ENCODE measurements at places on chromosomes 16 and 17. TPM values are rescaled to one million over a fixed set of nuclear protein-coding genes. Genes with fewer than 3 reads are reported as not detected.

GRCh38 chr16:75306099-75306762 is 54.8 kb upstream of the BCAR1 start:
- DNase-seq = no peak
- no peak overlapping the region for H3K4me3 ChIP-seq
- peaks cover 7% of the 10 kb centered on the region for H3K27me3 ChIP-seq
- H3K4me1 ChIP-seq = peaks cover 23% of the 10 kb centered on the region
- peaks cover 8% of the 10 kb centered on the region for H3K36me3 ChIP-seq
- no peak overlapping the region for H3K27ac ChIP-seq

GRCh38 chr17:7262192-7262934 is at the start of gene CLDN7:
Gene CLDN7 (minus strand): TSS chr17:7262478. CDS start chr17:7262043, 435 bp downstream.
- H3K27ac ChIP-seq = no peak within 1 kb of the TSS
- H3K36me3 ChIP-seq = no peaks in the 10 kb centered on the region
- peaks cover 24% of the 10 kb centered on the region for H3K4me1 ChIP-seq
- peak within 1 kb of the TSS; percentile 63 for H3K4me3 ChIP-seq
- DNase-seq = no peak

DNA sequence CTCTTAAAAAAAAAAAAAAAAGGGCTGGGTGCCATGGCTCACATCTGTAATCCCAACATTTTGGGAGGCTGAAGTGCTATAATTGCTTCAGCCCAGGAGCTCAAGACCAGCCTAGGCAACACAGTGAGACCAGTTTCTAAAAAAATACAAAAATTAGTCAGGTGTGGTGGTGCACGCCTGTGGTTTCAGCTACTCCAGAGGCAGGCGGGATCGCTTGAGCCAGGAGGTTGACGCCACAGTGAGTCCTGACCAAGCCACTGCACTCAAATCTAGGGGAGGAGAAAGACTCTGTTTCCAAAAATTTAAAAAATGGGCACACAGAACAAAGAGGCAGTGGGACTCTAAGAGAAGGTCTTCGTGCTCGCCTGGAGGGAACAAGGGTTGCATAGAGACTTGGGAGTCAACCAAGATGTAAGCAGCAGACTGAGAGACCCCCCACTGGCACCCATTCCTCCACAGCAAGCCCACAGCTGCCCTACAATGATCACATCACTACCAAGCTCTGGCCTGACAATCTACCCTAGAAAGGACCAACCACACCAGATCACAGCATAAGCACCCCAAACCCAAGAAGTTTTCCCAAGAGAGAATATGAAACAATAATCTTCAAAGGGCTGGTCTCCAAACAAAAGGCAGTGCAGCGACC is 121.6 kb downstream of the ANKRD11 start:
- H3K27me3 ChIP-seq = no peaks in the 10 kb centered on the region
- H3K4me1 ChIP-seq = peaks cover 80% of the 10 kb centered on the region
- no peak for DNase-seq
- peak overlapping the region; percentile 50 for H3K27ac ChIP-seq
- H3K4me3 ChIP-seq = no peak overlapping the region

GRCh38 chr16:88815901-88816589 is 4.3 kb upstream of the APRT start:
- no peaks in the 10 kb centered on the region for H3K27me3 ChIP-seq
- peaks cover 7% of the 10 kb centered on the region for H3K4me1 ChIP-seq
- no peaks in the 10 kb centered on the region for H3K36me3 ChIP-seq
- H3K27ac ChIP-seq = no peak overlapping the region
- DNase-seq = peak; percentile 62

DNA sequence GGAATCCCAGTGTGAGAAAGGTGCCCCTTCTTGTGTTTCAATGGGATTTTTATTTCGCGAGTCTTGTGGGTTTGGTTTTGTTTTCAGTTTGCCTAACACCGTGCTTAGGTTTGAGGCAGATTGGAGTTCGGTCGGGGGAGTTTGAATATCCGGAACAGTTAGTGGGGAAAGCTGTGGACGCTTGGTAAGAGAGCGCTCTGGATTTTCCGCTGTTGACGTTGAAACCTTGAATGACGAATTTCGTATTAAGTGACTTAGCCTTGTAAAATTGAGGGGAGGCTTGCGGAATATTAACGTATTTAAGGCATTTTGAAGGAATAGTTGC is 567 bp downstream of the UBB start:
- H3K27me3 ChIP-seq = no peaks in the 10 kb centered on the region
- no peak for DNase-seq
- peak overlapping the region; percentile 93 for H3K4me3 ChIP-seq
- peaks cover 35% of the 10 kb centered on the region for H3K4me1 ChIP-seq
- H3K27ac ChIP-seq = peak overlapping the region; percentile 97
- H3K36me3 ChIP-seq = peaks cover 29% of the 10 kb centered on the region

DNA sequence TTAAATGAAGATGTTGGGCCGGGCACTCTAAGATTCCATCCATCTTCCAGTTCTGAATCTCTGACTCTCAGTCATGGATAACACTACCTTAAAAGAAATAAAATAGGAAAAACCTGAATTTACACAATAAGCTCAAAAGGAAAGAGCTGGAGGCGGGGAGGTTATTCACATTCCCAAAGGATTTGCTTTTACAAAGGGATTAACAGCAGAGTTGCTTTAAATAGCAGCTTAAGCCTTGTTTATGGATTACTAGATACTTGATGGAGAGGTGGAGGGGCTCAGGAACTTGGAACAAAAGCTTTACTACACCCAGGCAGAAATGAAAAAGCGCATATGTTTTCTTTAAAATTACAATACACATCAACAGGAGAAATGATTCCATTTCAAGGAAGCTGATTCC is 84.5 kb downstream of the XYLT1 start:
- DNase-seq = no peak
- no peaks in the 10 kb centered on the region for H3K36me3 ChIP-seq
- peaks cover 28% of the 10 kb centered on the region for H3K4me1 ChIP-seq
- no peak overlapping the region for H3K27ac ChIP-seq

- H3K36me3 ChIP-seq = no peaks in the 10 kb centered on the region
- no peak for DNase-seq
- H3K27ac ChIP-seq = no peak overlapping the region
- peaks cover 15% of the 10 kb centered on the region for H3K4me1 ChIP-seq
- H3K27me3 ChIP-seq = no peaks in the 10 kb centered on the region
Measured at GRCh38 chr16:57271063-57271345, 13.5 kb downstream of the PLLP start.

DNA sequence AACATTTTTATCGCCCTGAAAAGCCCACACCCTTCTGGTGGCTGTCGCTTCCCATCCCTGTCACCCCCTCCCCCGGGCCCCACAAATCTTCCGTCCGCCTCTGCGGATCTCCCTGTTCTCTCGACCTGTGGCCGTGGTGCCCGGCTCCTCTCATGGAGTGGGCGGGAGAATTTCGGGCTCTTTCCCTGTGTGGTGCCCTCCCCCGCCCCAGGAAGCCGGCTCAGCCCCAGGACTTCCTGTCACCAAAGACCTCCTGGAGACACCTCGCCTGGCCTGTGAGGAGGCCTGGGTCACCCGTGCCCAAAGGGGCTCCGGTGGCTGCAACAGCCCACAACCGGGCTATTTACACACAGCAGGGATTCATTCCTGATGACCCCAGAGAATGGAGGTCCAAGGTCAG is 26.1 kb upstream of the UBE2I start:
- H3K27ac ChIP-seq = no peak overlapping the region
- no peaks in the 10 kb centered on the region for H3K4me1 ChIP-seq

GRCh38 chr16:11257131-11257938 is 1.3 kb upstream of the SOCS1 start:
- peaks cover 29% of the 10 kb centered on the region for H3K4me1 ChIP-seq
- H3K4me3 ChIP-seq = peak overlapping the region; percentile 97
- H3K27ac ChIP-seq = peak overlapping the region; percentile 95
- peak; percentile 86 for DNase-seq
- H3K36me3 ChIP-seq = peaks cover 29% of the 10 kb centered on the region

- peak overlapping the region; percentile 95 for H3K27ac ChIP-seq
- peaks cover 28% of the 10 kb centered on the region for H3K36me3 ChIP-seq
- no peak for DNase-seq
- H3K27me3 ChIP-seq = no peaks in the 10 kb centered on the region
- peaks cover 30% of the 10 kb centered on the region for H3K4me1 ChIP-seq
- no peak overlapping the region for H3K4me3 ChIP-seq
Measured at GRCh38 chr16:29972500-29972899, 1.2 kb upstream of the TAOK2 start.

- DNase-seq = no peak
- no peaks in the 10 kb centered on the region for H3K36me3 ChIP-seq
- no peak overlapping the region for H3K27ac ChIP-seq
- H3K4me1 ChIP-seq = no peaks in the 10 kb centered on the region
- no peak overlapping the region for H3K4me3 ChIP-seq
Measured at GRCh38 chr17:34351096-34351495, 5.2 kb upstream of the CCL13 start.

GRCh38 chr17:45314741-45315647 is 1.8 kb downstream of the MAP3K14 start:
- H3K27ac ChIP-seq = peak overlapping the region; percentile 90
- DNase-seq = no peak
- peak overlapping the region; percentile 97 for H3K4me3 ChIP-seq
- H3K36me3 ChIP-seq = peaks cover 44% of the 10 kb centered on the region

- no peaks in the 10 kb centered on the region for H3K27me3 ChIP-seq
- no peaks in the 10 kb centered on the region for H3K36me3 ChIP-seq
- H3K27ac ChIP-seq = no peak overlapping the region
- H3K4me1 ChIP-seq = no peaks in the 10 kb centered on the region
Measured at GRCh38 chr17:72463287-72464102, 342.7 kb downstream of the SOX9 start.

GRCh38 chr17:37847811-37848331 is 76.3 kb upstream of the TBC1D3K start:
- H3K4me3 ChIP-seq = peak overlapping the region; percentile 32
- H3K27ac ChIP-seq = peak overlapping the region; percentile 77
- H3K27me3 ChIP-seq = peaks cover 7% of the 10 kb centered on the region

DNA sequence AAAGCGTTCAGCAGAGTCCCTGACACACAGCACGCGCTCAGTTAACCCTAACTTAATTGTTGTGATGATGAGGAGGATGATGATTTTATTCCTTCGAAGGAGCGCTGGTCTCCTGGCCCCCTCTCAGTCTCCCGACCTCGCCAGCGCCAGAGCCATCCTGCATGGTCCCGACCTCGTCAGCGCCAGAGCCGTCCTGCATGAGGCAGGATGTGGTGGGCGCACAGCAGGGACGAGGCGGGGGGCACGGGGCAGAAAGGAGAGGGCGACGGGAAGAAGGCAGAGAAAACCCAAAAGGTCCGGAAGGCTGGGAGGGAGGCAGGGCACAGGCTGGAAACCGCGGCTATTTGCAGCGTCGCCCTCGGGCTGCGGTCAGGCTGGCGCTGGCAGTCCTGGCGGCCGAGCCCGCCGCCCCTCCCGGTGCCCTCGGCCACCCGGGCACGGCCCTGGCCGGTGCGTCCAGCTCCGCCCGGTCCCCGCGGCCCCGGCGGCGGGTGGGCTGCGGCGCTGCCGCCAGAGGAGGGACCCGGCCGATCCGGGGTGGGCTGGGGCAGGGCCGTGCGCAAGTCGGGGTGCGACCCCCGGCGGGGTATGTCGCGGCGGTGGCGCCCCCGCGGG is 3.0 kb upstream of the TAC4 start:
- H3K36me3 ChIP-seq = no peaks in the 10 kb centered on the region
- H3K27ac ChIP-seq = peak overlapping the region; percentile 79
- peaks cover 13% of the 10 kb centered on the region for H3K4me1 ChIP-seq
- no peak for DNase-seq
- peaks cover 18% of the 10 kb centered on the region for H3K27me3 ChIP-seq

DNA sequence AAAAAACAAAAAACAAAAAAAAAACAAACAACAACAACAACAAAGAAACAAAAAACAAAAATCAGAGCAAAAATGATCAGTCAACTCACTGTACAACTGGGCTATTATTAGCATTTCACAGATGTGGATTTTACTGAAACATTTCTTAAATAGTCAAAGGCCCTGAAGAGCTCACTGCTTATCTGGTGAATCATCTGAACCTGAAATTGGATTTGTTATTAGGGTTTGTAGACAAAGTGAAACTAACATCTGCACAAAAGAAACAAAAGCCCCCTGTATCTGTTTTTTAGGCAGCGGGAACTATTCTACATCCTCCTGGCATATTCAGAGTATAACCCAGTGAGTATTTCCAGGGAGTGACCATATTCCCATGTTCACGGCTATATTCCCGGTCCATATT is 32.6 kb upstream of the KSR1 start:
- no peaks in the 10 kb centered on the region for H3K4me1 ChIP-seq
- no peaks in the 10 kb centered on the region for H3K27me3 ChIP-seq
- H3K36me3 ChIP-seq = no peaks in the 10 kb centered on the region
- DNase-seq = no peak

DNA sequence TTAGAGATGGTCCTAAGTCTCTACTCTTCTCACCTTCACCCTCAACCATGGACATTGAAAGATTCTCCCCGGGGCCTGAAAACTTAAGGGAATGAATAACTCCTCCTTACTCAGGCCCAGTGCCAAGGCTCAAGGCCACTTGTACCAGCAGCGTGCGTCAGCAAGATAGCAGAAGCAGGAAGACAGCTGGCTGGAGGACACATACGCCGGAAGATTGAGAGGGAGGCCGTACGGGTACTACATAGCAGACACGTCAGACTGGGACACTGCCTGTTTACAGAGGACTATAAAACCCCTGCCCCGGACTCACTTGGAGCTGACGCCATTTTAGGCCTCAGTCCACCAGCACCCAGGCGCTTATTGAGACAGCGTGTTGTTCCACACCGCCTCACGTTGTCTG is 75.8 kb upstream of the MED13 start:
- H3K27me3 ChIP-seq = peaks cover 26% of the 10 kb centered on the region
- peaks cover 7% of the 10 kb centered on the region for H3K4me1 ChIP-seq
- no peak for DNase-seq
- peaks cover 2% of the 10 kb centered on the region for H3K36me3 ChIP-seq
- no peak overlapping the region for H3K27ac ChIP-seq

DNA sequence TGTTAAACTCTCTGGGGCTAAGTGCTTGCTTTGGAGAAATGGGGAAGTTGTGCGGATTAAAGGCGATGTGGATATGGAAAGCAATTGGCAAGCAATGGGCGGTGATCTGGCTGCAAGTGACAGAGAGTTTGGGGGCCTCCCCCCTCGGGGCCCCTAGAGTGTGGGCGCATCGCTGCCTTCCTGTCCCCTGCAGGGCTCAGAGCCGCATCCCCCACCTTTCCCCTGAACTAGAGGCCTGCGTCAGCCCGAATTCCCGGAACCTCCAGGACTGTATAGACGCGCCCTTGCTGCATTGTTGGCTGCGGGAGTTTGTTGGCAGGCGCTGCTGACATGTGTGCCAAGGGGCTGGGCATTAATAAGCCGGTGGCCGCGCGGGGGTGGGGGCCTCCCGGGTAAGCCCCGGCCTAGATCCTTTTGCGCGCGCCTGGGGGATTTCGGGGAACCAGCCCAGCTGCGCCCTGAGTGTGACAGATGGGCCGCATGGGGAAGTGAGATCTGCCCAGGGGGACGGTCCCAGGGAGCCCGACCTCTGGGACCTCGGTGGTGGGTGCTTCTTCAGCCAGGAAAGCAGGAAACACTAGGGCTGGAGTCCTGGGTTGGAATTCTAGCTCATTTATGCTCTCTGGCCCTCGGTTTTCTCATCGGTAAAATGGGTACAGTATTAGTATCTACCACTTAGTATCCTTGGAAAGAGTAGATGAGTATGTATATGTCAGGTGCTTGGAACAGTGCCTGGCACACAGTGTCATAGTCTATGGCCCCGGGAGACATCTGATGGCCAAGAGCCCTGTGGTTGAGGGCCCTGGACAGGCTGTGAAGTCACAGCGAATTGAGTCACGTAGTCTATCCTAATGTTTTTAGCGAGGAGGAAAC is 1.0 kb downstream of the EEF2K start:
- H3K27me3 ChIP-seq = no peaks in the 10 kb centered on the region
- peaks cover 24% of the 10 kb centered on the region for H3K36me3 ChIP-seq
- peak overlapping the region; percentile 97 for H3K4me3 ChIP-seq
- H3K27ac ChIP-seq = peak overlapping the region; percentile 84
- H3K4me1 ChIP-seq = peaks cover 41% of the 10 kb centered on the region
- DNase-seq = peak; percentile 74

RHBDF1 gene
- total RNA-seq = 0.23 TPM

RAB26 gene
- total RNA-seq = 0.70 TPM

LITAFD gene
- total RNA-seq = not detected

ZNF768 gene
- 10.3 TPM for total RNA-seq

Data from activated CD8-positive, alpha-beta memory T cell treated with anti-CD3 and anti-CD28 coated beads, Interleukin-2, amount 10 ng/mL, durations not matched to agents 7 days and 5 days (primary cell).